ENCODE measurements at places on chromosomes 3 and 15.

- no peaks in the 10 kb centered on the region for H3K27me3 ChIP-seq
- H3K36me3 ChIP-seq = peaks cover 3% of the 10 kb centered on the region
- no peak for DNase-seq
- no peak overlapping the region for H3K4me3 ChIP-seq
Observed at GRCh38 chr3:17190353-17191078, 305.8 kb downstream of the PLCL2 start.

DNA sequence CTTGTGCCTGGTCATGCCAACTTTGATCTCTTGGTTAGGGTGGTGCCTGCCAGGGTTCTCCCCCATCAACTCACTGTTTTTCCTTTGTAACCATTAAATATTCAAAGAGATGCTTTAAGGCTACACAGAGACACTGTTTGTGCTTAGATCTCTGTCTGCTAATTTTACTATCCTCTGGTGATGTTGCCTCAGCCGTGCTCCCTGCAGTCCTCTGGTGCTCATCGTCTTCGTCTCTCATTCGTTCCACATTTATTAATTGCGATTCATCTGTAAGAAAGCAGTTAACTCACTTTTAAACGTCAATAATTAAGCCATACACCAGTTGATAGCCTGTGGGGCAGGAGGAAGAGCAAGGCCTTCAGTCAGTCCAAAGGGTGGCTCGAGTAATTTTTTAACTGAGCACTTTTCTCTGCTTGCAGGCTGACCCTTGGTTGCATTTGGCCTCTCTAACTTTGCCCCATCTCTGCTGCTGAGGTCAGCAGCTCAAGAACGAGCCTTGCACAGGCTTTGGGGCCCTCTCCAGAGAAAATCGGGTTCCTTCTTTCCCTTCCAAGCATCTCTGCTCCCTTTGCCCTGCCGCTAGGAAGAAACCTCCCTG is 62.9 kb downstream of the KLF15 start:
- no peaks in the 10 kb centered on the region for H3K36me3 ChIP-seq
- no peak overlapping the region for H3K4me3 ChIP-seq
- no peaks in the 10 kb centered on the region for H3K4me1 ChIP-seq
- peak; percentile 16 for DNase-seq
- peaks cover 4% of the 10 kb centered on the region for H3K27me3 ChIP-seq
- no peak overlapping the region for H3K27ac ChIP-seq

DNA sequence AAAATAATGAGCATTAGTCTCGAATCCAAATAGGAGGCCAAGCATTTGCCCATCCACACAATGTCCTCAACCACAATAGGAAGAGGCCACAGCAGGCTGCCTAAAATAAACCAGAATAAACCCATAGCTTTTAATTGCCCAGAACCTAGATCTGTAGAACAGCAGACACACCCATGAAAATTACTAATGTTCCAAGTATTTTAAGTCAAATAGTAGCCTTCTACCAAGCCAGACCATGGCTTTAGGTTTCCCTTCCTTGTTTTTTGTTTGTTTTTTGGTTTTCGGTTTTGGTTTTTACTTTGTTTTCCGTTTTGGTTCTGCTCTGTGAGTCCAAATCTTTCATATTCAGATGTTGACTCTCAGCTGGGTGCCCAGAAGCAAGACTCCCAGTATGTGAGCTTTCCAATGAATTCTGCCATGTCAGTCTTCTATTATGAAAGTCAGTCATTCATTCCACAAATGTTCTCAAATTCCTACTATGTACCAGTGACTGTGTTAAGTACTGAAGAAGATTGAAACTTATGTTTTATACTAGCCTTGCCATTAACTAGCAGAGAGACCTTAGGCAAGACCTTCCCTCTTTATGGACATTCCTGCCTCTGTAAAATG is 57.8 kb upstream of the BOC start:
- H3K36me3 ChIP-seq = no peaks in the 10 kb centered on the region
- no peak for DNase-seq
- no peaks in the 10 kb centered on the region for H3K27me3 ChIP-seq
- H3K4me1 ChIP-seq = peaks cover 14% of the 10 kb centered on the region
- no peak overlapping the region for H3K27ac ChIP-seq
- H3K4me3 ChIP-seq = no peak overlapping the region

DNA sequence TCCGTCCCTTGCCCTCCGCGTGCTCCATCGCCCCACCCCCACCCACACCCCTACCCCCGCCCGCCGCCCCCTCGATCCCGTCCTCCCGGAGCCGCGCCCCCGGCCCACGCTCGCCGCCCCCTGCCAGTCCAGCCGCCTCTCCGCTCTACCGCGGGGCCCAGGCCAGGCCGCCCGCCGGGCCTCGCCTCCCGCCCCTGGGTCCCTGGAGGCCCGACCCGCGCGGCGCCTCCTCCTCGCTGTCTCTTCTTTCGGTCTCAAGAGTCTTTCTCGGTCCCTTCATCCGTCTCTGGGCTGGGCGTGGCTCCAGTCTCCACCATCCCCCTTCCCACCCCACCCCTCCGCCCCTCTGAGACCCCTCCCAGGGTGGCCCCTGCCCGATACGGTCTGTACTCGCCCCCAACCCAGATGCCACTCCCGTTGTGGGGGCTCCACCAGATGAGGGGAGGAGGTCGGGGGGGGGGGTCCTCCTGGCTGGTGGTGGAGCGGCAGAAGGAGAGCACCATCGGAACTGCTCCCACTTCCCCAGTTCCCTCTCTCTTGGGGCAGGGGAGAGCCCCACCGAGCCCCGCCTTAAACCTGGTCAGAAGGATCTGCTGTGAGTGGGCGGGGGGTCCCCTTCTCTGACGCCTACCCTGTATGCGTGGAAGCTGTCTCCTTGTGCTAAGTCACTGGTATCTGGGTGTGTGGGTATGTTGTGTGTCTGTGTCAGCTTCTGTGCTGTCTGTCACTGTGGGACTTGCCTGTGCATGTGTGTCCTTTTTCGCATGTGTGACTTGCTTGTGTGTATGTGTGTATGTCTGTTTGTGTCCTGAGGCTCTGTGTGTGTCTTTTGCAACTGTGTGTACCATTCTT is 1.0 kb downstream of the PRKCD start:
- peak overlapping the region; percentile 99 for H3K27ac ChIP-seq
- peak overlapping the region; percentile 84 for H3K4me3 ChIP-seq
- H3K36me3 ChIP-seq = peaks cover 35% of the 10 kb centered on the region
- H3K4me1 ChIP-seq = peaks cover 7% of the 10 kb centered on the region

- no peak overlapping the region for H3K4me3 ChIP-seq
- peaks cover 5% of the 10 kb centered on the region for H3K27me3 ChIP-seq
- no peak overlapping the region for H3K27ac ChIP-seq
- no peaks in the 10 kb centered on the region for H3K36me3 ChIP-seq
Observed at GRCh38 chr3:48275287-48276027, 34.6 kb downstream of the ZNF589 start.

DNA sequence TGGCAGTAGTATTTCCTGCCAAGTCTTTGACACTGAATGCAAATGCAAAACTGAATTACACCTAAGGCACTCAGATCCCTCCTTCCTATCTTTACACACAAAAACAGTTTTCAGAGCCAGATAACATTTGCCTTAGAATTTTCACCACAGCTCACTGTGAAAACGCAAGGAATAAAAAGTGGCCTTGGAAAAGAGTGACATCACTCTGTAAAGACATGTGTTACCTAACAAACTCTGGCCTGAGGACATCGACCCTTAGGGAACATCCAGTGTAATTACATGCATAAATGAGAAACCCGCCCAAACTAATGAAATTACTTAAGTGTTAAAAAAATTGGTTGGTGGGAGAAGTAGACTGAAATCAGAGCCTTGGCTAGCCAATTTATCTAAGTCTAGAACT is 88.9 kb downstream of the PLOD2 start:
- peaks cover 2% of the 10 kb centered on the region for H3K36me3 ChIP-seq
- H3K4me3 ChIP-seq = no peak overlapping the region
- no peaks in the 10 kb centered on the region for H3K27me3 ChIP-seq

DNA sequence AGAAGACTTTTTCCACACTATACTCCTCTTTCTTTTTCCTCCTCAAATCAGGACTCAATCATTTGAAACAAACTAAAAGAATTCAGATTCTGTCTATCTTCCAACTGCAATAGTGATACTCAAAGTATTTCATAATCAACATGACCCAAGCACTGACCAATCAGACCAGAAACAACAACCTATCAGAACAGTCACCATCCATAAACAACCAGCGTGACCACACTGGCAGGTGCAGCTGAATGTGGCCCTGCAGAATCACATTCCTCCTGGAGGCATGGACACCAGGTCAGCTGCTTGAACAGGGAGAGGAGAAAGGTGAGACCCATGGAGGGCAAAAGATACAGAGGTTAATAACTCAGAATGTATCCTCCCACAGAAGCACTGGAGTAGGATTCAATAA is 13.3 kb downstream of the HRG start:
- no peak overlapping the region for H3K4me3 ChIP-seq
- no peak overlapping the region for H3K27ac ChIP-seq
- H3K27me3 ChIP-seq = no peaks in the 10 kb centered on the region
- no peak for DNase-seq
- no peaks in the 10 kb centered on the region for H3K36me3 ChIP-seq
- H3K4me1 ChIP-seq = peaks cover 25% of the 10 kb centered on the region
